ENCODE measurements at places on chromosomes 7 and 10. TPM values are rescaled to one million over a fixed set of nuclear protein-coding genes. Genes with fewer than 3 reads are reported as not detected.

CNNM1 gene
- 0.28 TPM for total RNA-seq

AMZ1 gene
- total RNA-seq, result 1.4 TPM

BNIP3 gene
- 384 TPM for total RNA-seq

AHR gene
- total RNA-seq, result 136 TPM

ADK gene
- total RNA-seq, result 29.6 TPM

MARVELD1 gene
- 15.5 TPM for total RNA-seq
